Activated naive CD4-positive, alpha-beta T cell treated with Interleukin-2 at 50 U/mL for 16 hours (primary cell): ENCODE measurements at places on chromosomes 2 and 18.

DNA sequence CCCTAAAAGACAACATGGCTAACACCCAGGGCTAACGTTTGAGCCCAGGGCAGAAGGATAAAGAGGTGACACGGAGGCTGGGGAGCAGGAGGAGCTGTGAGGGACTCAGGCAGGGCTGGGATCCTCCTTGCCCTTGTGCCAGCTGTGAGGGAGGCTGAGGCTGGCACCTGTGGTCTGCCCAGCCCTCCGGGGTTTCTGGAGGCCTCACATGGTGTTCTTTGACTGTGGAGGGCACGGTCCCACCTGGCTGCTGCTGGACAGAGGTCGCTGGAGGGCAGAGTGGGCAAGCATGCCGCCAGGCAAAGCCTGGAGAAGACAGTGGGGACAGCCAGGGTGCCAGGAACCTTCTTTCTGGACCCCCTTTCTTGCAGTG, 26.8 kb upstream of the CNNM3 start:
- DNase-seq = no peak

GRCh38 chr18:75531851-75532459, 104.5 kb upstream of the SMIM21 start:
- DNase-seq = no peak

GRCh38 chr2:20959252-20959651, 84.6 kb downstream of the APOB start:
- no peak for DNase-seq

DNA sequence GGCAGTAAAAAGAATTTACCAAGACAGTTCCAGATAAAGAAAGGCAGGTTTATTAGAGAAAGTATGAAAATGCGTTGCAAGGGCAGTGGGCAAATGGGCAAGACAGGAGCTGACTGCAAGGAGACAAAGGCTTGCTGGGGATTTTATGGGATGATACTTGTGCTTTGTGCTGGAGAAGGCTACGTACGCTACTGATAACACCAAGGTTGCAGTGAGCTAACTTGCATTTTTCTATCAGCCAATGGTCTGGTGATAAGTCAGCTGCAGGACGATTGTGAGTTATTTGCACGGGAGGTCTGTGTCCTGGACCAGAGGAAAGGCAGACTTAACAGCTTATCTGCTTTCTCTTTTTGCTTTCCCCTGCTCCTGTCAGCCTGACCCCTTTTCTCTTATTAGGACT, 116.5 kb downstream of the PMS1 start:
- DNase-seq = no peak

DNA sequence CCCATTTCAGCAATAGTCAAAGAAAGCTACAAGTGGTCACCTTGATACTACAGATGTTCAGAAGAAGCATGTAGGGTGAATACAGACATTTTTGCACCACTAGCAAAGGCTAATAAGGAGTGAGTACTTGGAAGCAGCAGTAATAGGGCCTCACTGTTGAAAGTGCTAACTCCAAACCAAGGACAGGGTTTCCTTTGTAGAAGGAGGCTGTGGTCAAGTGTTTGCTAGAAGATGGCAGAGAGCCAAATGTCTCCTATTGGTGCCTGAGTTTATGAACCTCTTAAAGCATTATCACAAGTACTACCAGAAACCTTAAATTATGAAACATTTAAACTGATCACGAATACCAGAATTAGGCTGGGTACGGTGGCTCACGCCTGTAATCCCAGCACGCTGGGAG, 308.1 kb downstream of the ZEB2 start:
- DNase-seq = no peak
